ENCODE measurements at places on chromosomes 2 and 18.

DNA sequence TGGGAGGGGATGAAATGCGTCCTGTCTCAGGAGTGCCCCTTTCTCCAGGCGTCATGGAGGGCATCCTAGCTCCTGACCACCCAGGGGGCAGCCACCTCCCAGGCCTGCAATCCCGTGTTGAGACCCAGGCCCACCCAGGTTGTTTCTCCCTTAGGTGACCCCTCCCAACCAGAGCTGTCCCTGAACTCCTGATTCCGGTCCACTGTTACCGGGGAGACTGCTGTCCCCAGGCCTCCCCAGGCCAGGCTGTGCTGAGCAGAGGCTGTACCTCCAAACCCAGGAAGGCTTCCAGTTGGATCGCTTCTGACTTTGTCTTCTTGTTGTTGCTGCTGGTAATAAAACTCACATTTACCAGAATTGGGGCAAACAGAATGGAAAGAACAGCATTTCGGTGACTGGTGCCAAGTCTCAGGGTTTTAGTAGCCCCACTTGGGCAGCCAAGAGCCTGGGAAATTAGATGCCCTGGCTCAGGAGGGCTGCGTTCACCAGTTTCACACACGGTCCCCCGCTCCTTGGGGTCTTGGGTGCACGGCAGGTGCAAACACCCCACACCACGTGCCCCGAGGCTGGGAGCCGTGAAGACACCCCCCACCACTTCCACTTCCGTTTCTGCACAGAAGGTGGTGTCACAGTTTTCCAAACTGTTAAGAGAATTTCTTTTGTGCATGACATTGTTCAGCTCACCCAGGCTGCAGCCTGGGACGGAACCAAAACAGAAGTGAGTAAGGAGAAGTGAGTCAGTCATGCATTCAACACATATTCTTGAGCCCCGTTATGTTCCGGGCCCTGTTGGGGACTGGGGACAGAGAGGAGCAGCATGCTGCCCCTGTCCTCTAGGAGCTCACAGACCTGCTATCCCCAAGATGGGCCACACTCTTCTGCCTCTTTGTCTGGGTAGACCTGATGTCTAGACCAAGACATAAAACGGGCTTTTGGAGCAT, 29.4 kb downstream of the ITM2C start:
- no peak for DNase-seq

DNA sequence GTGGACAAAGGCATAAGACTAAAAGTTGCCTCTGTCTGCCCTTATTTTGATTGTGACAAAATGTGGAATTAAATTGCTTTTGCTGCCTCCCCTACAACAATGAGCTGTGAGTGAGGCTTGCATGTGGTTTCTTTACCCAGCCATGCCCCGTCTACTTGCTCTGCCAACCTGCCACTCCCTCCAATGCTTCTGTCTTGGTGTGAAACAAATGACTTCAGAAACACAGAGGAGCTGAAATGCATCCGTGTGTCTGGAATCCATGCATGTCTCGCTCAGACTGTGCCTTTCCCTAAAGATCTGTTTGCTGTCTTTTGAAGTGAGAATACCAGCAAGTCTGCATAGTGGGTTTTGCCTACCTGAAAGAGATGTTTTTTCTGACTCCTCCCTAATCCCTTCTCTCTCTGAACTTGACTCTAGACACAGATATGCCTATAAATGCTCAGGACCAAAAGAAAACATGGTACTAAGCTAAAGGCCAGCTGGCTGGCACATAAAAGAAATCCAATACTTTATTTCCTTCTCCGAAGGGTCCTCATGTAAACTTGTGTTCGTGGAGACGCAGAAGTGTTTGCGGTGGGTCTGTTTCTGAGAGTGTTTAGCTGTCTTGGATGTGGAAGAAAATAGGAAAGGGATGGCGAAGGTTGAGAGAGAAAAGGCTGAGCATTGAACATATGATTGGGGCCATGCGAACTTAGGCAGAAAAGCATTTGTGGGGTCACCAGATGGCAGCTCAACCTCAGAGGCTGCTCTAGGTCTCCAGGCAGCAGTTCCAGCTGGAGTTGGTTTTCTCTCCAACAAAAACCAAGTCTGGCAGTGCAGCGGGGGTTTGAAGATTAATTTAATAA, 120.5 kb downstream of the CCBE1 start:
- DNase-seq, result no peak

DNA sequence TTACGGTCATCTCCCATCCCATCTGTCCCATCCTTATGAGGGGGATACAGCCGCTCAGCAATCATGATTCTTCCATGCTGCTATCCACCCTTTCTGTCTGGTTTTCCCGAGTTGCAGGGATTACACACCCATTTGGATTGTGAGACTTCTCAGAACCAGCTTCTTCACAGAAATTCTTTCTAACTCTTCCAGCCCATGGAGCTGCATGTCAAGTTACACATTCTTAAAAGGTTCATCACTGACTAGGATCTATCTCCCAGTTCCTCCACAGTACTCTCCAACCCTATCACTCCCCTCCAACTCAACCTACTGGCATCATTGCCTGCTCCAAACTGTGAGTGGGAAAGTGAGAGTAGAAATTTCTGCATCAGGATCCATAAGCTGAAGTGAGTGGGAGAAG, 558.2 kb upstream of the TNP1 start:
- DNase-seq, result no peak

GRCh38 chr2:16584084-16584483, 81.5 kb downstream of the CYRIA start:
- no peak for DNase-seq

DNA sequence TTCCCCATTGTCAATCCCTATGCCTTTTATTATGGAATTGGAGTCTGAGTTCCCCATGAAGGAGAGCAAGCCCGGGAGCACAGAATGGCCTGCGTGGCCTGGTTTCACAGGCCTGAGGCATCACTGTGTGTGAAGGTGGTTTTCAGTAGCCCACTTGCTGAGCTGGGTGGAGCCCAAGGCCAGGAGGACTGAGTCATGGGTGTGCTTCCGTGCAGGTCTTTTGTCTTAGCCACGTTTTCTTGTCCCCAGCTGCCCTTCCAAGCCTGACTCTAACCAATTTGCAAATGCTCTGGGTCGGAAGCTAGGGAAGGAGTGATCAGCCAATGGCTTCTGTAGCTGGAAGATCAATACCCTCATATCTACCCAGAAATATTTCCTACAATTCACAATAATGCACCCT, 119.2 kb downstream of the MAPK4 start:
- no peak for DNase-seq

DNA sequence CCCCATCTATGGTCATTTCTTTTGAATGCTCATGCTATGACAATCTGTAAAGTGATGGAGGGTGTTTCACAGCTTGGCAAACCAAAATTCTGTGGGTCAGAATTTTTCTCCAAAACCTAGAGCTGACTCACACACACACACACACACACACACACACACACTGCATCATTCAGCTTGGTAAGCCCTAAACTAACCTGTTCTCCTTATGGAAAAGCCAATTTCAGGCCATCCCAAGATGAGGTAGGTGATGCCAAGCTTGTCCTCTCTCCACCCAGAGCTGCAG, 45.0 kb upstream of the NRP2 start:
- no peak for DNase-seq

GRCh38 chr18:77153404-77153803, 20.8 kb upstream of the MBP start:
- DNase-seq, result no peak
